ENCODE measurements at places on chromosomes 5 and 9.

- no peak for DNase-seq
These were observed 28.0 kb downstream of the TEX10 start for GRCh38 chr9:100324594-100325200.

DNA sequence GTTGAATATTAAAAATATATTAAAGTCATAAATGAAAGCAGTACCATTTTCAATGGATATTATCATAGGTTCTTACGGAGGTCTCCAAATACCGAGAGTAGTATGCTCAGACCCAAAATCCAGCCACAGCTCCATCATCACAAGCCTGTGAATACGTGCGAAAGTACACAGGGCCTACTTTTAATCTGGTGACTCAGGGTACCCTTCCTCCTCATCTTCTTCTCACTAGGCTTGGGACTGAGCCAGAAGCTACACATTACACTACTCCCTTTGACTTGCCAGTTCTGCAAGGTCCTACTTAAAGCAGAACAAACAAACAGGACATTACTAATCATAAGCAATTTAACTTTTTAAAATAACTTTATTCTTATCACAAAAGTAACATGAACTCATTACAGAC is 7.6 kb upstream of the RIC1 start:
- no peak for DNase-seq

- no peak for DNase-seq
These were observed 31.2 kb downstream of the GPR21 start for GRCh38 chr9:123064716-123065115.

DNA sequence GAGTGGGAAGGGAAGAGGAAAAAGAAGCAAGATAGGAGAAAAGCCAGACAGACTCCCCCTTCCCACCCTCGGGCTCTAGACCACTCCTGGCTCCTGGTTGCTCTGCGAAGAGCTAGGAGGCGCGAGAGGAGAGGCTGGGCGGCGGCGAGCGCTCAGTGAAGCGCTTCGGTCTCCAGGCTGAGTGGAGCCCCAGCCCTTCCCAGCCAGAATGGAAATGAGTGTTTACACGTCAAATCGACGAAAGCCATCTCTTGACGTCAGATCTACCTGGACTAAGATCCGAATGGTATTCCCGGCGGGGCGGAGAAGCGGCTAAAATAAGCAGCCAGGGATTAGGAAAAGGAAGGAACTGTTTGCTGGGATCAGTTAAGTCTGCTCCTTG is at the start of gene PCSK1:
Gene PCSK1 (minus strand): TSS at position 183 of the 382 bp plus-strand sequence. CDS start 206 bp downstream, outside the sequence.
- no peak for DNase-seq

DNA sequence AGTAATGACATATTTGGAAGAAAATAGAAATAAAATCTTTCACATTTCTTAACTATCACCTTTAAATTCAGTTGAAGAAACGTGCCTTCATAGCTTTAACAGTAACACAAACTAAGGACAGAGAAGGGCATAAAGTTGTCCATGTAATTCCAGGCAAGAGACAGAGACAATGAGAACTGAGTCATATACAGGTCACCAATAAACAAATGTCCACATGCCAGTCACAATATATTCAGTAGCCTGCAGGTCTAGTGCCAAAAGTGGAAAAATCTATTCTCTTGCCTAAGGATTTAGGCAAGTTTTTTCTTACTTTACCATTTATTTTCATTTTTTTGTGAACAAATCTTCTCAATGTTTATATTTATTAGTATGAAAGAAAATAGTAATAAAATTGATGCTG is 1711.5 kb upstream of the NUDT12 start:
- no peak for DNase-seq

- DNase-seq = no peak
These were observed 302.5 kb downstream of the CDH18 start for GRCh38 chr5:19685473-19685872.

GRCh38 chr9:107557236-107557990 is 67.8 kb upstream of the KLF4 start:
- DNase-seq = no peak

GRCh38 chr5:33046091-33046490 is 335.0 kb downstream of the NPR3 start:
- no peak for DNase-seq
